ENCODE measurements at places on chromosomes 5 and 9. TPM values are rescaled to one million over a fixed set of nuclear protein-coding genes. Genes with fewer than 3 reads are reported as not detected.

Gene RASEF
- under 0.01 TPM for total RNA-seq

Gene GZMA
- not detected for total RNA-seq

Gene MZB1
- not detected for total RNA-seq

DNA sequence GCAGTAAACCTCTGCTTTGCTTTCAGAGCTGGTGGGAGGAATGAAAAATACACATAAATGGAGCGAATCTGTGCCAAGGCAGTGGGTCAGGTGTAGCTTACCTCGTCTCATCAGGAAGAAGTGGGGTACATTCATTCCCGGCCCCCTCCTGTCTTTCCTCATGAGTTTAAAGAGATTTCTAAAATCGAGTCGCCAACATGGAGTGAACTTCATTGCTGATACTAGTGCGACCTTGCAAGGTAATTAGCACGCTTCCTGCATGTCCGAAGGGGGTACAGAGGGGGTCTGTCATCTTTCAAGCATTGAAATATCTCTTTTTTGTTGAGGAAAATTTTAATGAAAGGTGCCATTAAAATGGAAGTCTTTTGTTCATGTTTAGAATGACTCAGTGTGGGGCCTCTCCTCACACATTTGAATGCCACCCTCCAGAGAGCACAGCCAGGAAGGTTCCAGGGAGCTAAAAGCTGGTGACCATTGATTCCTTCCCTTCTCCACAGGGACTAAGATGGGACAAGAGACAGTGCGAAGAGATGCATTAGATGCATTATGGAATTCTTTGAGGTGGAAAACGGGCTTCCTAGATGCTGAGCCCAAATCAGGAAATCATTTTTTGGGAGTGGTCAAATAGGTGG is 114.2 kb downstream of the IRX1 start:
- H3K27ac ChIP-seq, result no peak overlapping the region
- no peak overlapping the region for H3K4me3 ChIP-seq
- H3K27me3 ChIP-seq, result no peaks in the 10 kb centered on the region
- H3K36me3 ChIP-seq, result no peaks in the 10 kb centered on the region
- no peak for DNase-seq
- no peaks in the 10 kb centered on the region for H3K4me1 ChIP-seq

Gene SPRY4
- 10.3 TPM for total RNA-seq

DNA sequence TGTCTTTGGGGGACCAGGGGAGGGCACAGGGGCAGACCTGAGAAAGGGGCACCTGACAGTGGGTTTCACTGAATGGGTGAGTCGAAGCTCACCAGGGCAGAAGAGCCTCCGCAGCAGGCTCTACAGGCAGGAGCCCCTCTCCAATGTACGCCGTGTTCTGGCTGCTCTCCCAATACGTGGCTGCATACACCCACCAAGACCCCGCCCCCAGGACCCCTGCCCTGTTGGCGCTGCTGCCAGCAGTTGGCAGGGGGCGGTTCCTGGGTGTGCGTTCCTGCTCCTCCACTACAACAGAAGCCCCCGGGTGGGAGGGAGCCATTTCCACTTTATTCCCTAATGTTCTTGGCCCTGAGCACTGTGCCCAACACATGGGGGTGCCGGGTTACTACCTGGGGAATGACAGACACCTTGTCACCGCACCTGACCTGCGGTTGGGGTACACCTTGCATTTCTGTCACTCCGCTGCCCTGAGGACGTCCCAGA is 30.3 kb downstream of the SARDH start:
- no peaks in the 10 kb centered on the region for H3K36me3 ChIP-seq
- no peaks in the 10 kb centered on the region for H3K27me3 ChIP-seq
- DNase-seq, result no peak
- no peak overlapping the region for H3K27ac ChIP-seq
- H3K4me1 ChIP-seq, result peaks cover 21% of the 10 kb centered on the region

DNA sequence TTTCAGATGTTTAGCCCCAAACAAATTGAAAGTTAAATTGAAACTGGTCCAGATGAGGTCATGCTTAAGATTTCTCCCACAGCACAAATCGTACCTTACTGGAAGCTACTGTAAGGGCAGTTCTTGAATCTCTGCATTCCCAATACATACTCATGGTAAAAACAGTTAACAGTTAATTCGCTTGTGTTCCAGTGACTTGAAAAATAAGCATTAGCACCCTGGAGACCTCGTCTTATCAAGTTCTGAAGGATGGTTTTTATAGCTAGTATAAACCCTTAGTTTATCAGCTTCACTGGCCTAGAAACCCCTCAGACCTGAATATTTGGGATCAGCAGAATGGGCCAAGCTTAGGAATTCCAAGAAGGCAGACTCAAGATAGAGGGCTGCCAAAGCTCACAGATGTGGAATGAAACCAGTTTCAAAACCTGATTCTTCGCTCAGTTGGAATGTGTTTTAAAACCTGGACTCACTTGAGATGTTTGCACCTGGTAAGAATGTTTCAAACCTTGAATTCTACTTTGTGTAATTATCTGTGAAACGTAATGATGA is 103.6 kb downstream of the C9orf152 start:
- peak; percentile 85 for DNase-seq
- H3K4me1 ChIP-seq, result peaks cover 31% of the 10 kb centered on the region
- H3K36me3 ChIP-seq, result peaks cover 16% of the 10 kb centered on the region
- no peaks in the 10 kb centered on the region for H3K27me3 ChIP-seq
- H3K4me3 ChIP-seq, result no peak overlapping the region

GRCh38 chr9:69637817-69638200 is 34.4 kb downstream of the APBA1 start:
- H3K4me3 ChIP-seq, result no peak overlapping the region
- H3K27me3 ChIP-seq, result no peaks in the 10 kb centered on the region
- H3K4me1 ChIP-seq, result no peaks in the 10 kb centered on the region
- peak; percentile 72 for DNase-seq
- H3K27ac ChIP-seq, result no peak overlapping the region

DNA sequence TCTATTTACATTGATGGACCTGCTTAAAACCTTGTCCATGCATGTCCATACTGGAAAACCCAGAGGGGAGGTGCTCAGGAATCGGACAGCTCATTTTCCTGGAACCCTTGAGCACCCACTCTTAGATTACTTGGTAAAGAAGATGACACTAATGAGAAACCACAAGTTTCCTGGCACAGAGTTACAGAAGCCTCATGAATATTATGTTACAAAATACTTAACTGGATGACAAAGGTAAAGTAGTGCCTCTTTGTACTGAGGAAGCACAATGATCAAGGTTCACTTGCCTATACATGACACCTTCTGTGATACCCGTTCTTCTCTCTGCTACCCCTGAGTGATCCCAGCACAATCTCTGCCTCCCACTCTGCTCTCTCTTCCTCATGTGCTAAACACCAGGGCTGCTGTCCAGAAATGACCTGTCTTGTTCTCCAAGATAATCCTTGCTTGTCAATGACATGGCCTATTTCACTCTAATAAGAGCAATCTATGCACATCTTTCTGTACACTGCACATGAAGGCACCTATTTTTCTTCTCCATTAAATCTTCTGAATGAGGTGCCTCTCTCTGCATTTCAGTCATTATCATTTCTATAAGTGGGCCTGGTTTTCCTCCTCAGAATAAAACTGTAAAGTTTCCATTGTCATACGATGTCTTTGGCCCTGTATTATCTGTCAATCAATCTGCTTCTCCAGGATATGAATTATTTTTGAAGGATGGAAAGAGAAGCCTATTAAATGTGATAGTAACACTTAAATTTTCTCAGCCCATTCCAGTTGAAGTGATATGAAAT is 684.0 kb upstream of the ACO1 start:
- H3K36me3 ChIP-seq, result no peaks in the 10 kb centered on the region
- DNase-seq, result no peak
- H3K4me3 ChIP-seq, result no peak overlapping the region
- H3K27me3 ChIP-seq, result no peaks in the 10 kb centered on the region

- H3K27me3 ChIP-seq, result no peaks in the 10 kb centered on the region
- no peaks in the 10 kb centered on the region for H3K36me3 ChIP-seq
- DNase-seq, result peak; percentile 58
- H3K4me3 ChIP-seq, result no peak overlapping the region
- H3K27ac ChIP-seq, result no peak overlapping the region
These were observed 2.0 kb upstream of the NINJ1 start for GRCh38 chr9:93136011-93136440.

GRCh38 chr9:112541685-112542084 is 55.1 kb downstream of the KIAA1958 start:
- peak; percentile 10 for DNase-seq
- no peaks in the 10 kb centered on the region for H3K36me3 ChIP-seq
- no peaks in the 10 kb centered on the region for H3K27me3 ChIP-seq
- no peaks in the 10 kb centered on the region for H3K4me1 ChIP-seq
- no peak overlapping the region for H3K27ac ChIP-seq

Gene ABCA1
- 43.6 TPM for total RNA-seq

Gene PDE6A
- total RNA-seq, result not detected

Gene FCN2
- total RNA-seq, result not detected

GRCh38 chr5:111261610-111262009 is 37.4 kb downstream of the CAMK4 start:
- no peak for DNase-seq
- no peaks in the 10 kb centered on the region for H3K4me1 ChIP-seq
- H3K27me3 ChIP-seq, result no peaks in the 10 kb centered on the region

DNA sequence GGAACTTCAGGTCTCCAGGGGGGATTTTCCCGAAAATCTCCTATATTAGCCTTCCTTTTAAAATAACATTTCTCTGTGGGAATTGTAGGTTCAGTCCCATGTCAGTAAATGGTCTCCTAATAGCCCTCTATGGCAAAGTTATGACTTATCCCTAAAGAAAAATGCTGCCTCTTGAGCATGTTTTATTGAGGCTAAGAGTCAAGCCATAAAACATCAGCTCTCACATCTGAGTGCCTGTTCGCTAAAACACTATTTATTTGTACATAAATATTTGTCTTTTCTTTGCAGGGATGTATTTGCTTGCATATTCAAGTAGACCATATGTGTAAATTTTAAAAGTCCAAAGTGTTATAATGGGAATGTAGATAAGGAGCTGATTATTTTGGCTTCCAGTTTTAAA is 160.4 kb downstream of the PRDM6 start:
- no peaks in the 10 kb centered on the region for H3K27me3 ChIP-seq
- H3K4me1 ChIP-seq, result no peaks in the 10 kb centered on the region
- no peak overlapping the region for H3K4me3 ChIP-seq
- no peaks in the 10 kb centered on the region for H3K36me3 ChIP-seq

GRCh38 chr9:8251566-8251965 is 452.0 kb upstream of the DMAC1 start:
- H3K36me3 ChIP-seq, result no peaks in the 10 kb centered on the region
- H3K27me3 ChIP-seq, result no peaks in the 10 kb centered on the region
- no peak for DNase-seq
- H3K4me3 ChIP-seq, result no peak overlapping the region

GRCh38 chr5:159412284-159413046 is 82.2 kb upstream of the IL12B start:
- H3K27me3 ChIP-seq, result peaks cover 2% of the 10 kb centered on the region
- no peak overlapping the region for H3K4me3 ChIP-seq
- no peaks in the 10 kb centered on the region for H3K36me3 ChIP-seq
- no peaks in the 10 kb centered on the region for H3K4me1 ChIP-seq
- H3K27ac ChIP-seq, result no peak overlapping the region
- no peak for DNase-seq

Gene CENPP
- 3.6 TPM for total RNA-seq

- no peak overlapping the region for H3K27ac ChIP-seq
- no peak overlapping the region for H3K4me3 ChIP-seq
- peak; percentile 29 for DNase-seq
These were observed 150.9 kb downstream of the OSTF1 start for GRCh38 chr9:75239176-75239575.

DNA sequence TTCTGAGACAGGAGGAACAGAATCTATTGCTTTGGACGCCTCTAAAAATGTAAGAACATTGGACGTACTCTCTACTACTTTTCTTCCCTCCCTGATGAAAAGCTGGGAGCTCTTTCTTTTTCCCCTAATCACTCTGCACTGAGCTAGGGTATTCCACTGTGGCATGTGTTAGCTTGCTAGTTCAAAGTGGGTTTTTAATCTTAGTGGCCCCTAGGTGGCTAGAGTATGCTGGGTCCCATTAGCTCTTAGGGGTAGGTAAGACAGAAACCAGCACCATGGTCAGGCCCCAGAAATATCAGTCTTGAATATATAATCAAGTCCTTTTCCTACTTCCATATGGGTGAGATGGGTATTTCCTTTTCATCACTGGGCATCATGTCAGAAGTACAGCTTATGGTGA is 945.2 kb upstream of the PTPRD start:
- no peak overlapping the region for H3K4me3 ChIP-seq
- H3K36me3 ChIP-seq, result no peaks in the 10 kb centered on the region
- no peak overlapping the region for H3K27ac ChIP-seq
- DNase-seq, result no peak
- H3K4me1 ChIP-seq, result no peaks in the 10 kb centered on the region

DNA sequence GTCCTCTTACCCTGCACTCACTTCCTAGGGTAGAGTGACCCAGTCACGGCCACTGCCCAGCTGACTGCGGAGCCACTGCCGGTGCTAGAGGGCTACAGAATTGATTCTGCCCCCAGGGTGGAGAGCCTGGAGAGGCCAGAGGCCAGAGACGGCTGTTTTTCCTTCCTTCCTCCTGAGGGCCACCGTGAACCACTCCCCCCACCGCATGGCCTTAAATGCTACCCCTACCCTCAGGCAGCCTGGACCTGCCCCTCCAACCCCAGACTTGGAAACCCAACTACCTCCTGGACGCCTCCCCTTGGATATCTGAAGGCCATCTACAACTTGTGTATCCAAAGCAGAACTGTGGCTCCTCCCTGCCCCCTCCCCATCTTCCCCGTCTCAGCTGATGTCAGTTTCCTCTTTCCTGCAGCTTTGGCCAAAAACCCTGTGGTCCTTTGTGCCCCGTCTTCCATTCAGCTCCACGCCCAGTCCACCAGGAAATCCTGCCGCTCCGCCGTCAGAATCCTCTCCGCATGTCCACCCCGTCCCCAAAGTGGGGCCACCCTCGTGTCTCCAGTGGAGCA is 16.3 kb downstream of the SH2D3C start:
- H3K4me1 ChIP-seq, result no peaks in the 10 kb centered on the region
- no peak overlapping the region for H3K27ac ChIP-seq
- H3K36me3 ChIP-seq, result no peaks in the 10 kb centered on the region
- H3K4me3 ChIP-seq, result no peak overlapping the region
- no peak for DNase-seq
- H3K27me3 ChIP-seq, result peaks cover 35% of the 10 kb centered on the region

Gene CYLC2
- total RNA-seq, result not detected

DNA sequence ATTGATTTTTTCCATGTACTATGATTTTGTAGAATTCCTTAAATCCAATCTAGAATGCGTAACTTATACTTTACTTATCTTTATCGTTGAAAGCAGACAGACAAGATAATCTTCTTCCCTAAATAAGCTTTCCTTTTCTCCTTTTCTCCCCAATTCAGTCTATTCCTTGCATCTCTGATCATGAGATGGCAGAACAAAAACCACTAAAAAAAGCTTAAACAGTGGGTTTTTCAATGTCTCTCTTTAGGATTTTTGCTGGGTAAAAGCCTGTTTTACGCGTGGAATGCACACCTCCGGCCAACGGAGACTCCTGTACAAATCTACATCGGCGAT is 755 bp downstream of the CDKN2B start:
- no peaks in the 10 kb centered on the region for H3K27me3 ChIP-seq
- H3K36me3 ChIP-seq, result peaks cover 3% of the 10 kb centered on the region
- no peak overlapping the region for H3K27ac ChIP-seq
- H3K4me3 ChIP-seq, result peak overlapping the region; percentile 65
- peaks cover 8% of the 10 kb centered on the region for H3K4me1 ChIP-seq
